ENCODE measurements at places on chromosomes 16 and 17.

GRCh38 chr16:57163842-57164241 lies 22.0 kb downstream of the PSME3IP1 start:
- DNase-seq: no peak

DNA sequence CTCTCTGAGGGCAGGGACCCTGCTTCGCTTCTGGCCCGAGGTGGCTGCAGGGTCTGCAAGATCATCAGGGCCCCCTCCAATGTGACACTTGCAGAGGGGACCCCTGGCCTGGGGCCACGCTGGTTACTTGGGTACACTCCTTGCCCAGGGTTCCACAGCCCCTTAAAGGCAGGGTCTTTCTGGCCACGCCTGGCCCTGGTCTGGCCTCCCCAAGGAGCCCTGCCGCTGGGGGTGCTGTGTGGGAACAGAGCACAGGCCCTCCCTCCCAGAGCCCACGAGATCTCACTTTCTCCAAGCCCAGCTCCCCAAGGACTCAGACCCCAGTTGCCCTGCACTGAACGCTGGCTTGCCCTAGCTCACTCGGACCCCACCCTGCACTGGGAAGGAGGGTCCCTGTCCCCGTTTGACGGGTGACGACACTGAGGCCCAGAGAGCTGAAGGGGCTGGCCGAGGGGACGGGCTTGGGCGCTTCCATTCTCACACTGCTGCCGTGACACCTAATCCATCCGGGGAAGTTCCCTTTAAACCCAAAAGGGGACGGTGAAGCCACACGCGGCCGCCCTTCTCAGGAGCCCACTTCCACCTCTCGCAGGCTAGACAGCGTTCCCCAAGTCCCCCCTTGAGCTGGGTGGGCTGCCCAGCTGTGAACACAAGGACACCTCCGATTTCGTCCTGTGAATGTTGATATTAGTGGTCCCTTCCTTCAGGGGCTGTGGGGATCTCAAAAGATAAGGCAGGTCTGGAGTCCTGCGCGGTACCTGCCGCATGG lies 26.9 kb upstream of the OSGIN1 start:
- DNase-seq: no peak

- DNase-seq: no peak
These were observed 30.8 kb downstream of the FOXL1 start for GRCh38 chr16:86609115-86609514.

GRCh38 chr16:12168074-12169000 lies 191.8 kb downstream of the SNX29 start:
- no peak for DNase-seq

DNA sequence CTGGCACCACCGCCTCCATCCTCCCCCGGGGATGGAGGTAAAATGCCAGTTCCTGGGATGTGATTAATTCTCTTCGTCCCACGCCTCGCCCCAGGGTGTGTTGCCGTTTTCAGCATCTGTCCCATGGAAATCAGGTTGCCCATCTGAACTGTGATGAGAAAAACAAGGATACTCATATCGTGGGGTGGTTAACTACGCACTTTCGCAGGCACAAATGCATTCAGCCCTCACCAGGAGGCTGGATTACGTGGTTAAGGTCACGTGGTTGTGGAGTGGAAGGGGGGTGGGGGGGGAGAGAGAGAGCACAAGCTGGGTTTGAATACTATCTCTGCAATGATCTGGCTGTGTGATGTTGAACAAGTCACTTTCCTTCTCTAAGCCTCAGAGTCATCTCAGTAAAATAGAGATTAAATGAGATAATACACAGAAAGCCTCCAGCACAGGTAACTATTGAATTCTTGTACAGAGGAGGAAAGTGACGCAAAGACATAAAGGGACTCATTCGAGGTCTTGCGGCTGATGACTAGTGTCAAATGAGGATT lies 74.7 kb downstream of the BMERB1 start:
- no peak for DNase-seq

GRCh38 chr17:76382803-76383545 lies 1.4 kb upstream of the SPHK1 start:
- DNase-seq: peak; percentile 82

GRCh38 chr17:36205637-36206485 lies 5.0 kb upstream of the CCL4L2 start:
- no peak for DNase-seq

- peak; percentile 74 for DNase-seq
These were observed 47.9 kb downstream of the MAPT start for GRCh38 chr17:45942284-45942683.

DNA sequence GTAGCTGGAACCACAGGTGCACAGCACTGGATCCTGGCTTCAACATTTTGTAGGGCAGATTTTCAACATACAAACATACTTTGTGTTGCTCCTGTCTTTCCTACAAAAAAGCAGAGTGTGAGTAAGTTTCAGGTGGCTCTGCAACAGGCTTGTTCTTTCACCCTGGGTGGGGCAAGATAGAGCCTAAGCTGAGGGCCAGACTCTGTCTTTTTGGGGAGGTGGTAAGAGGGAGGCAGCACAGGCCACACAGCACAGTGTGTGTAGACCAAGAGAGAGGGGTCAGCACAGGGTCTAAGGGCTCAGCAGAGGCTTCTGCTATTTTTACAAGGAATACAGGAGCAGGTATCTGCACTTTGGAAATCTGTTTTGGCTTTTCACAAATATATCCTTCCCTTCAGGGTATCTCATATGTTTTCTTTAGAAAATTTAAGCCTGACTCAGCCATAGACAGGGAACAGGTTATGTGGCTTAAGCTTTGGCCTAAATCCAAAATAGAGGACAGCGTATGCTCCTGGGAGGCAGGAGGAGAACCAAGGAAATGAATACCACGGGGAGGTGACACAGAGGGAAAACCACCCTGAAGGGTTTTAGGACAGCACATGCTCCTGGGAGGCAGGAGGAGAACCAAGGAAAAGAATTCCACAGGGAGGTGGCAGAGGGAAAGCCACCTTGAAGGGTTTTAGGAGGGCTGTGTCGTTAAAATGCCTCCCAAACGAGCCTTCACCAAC lies 21.6 kb downstream of the EMC8 start:
- no peak for DNase-seq

DNA sequence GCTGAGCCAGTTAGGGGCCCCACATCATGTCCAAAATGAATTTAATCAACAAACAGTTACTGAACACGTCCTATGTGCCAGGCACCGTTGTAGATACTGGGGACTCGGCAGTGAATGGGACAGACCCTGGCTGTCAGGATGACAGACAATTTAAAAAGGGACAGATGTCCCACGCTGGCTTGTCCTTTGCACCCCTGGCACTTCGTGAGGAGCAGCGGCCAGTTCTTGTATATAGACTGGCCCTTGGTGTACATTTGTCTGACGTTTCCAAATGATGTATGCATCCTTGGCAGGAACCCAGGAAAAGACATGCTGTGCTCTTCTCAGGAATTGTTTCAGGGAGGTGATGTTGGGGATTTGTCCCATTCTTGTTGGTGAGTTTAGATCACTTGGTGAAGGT lies 21.1 kb downstream of the IL4R start:
- DNase-seq: no peak

- no peak for DNase-seq
These were observed 6.7 kb upstream of the C16orf95 start for GRCh38 chr16:87323727-87324410.

- DNase-seq: no peak
These were observed 27.7 kb upstream of the IL21R start for GRCh38 chr16:27374221-27374803.

DNA sequence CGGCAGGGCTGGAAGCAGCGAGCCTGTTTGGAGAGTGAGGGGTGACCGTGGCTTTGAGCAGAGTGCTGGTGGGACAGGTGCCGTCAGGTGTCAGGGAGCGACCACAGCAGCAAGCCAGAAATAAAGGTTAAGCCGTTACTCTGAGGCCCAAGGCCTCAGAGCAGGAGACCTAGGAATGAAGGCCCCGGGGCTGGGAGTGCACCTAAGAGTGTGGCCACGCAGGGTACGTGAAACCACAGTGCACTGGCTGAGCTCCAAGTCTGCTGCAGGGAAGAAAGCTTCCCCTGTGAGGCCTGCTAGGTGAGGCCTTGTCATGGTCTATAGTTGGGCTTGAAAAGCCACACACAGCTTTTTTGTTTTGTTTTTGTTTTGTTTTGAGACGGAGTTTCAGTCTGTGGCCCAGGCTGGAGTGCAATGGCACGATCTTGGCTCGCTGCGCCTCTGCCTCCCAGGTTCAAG lies 8.7 kb downstream of the CLUAP1 start:
- no peak for DNase-seq

- DNase-seq: no peak
These were observed 178.2 kb downstream of the SALL1 start for GRCh38 chr16:50972876-50973275.

DNA sequence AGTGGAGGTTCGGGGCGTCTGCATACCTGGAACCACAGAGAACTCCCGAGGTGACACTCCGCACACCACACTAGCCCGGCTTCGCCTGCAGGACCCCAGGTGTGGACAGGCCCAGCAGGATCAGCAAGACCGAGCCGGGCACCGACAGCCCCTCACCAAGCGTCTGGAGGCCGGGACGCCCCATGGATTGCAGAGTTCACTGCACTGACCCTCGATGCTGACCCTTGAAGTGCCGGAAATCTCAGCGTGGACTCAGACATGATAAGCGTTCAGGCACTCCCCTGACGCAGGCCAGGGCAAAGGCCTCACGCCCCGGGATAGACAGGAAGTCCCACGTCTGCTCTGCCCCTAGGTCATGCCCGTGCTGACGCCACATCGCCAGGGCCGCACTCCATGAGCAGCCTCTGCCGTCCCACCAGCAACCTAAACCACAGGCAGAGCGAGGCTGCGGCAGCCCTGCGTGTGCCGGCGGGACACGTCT lies 26.0 kb downstream of the ACSF3 start:
- DNase-seq: no peak

DNA sequence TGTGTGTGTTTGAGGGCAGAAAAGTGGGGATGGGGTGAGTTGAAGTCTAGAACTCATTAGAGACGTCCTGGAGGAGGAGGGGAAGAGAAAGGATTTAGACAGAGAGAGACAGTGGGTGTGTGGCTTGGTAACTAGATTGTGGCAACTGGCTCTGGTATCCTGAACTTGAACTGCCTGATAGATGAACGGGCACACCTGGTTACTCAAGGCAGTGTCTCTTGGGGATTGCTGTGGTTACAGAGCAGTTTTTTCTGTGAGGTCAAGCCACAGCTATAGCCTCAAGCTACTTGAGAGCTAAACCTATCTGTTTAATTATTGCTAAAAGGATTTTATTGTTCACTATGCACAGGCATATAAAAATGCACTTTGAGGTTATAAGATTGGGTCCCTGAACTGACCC lies 29.8 kb upstream of the MYH2 start:
- no peak for DNase-seq

- DNase-seq: no peak
These were observed 18.0 kb downstream of the ALOX12B start for GRCh38 chr17:8069587-8069860.

- DNase-seq: peak; percentile 78
These were observed 16.0 kb downstream of the NDUFAF8 start for GRCh38 chr17:81254955-81255717.

- DNase-seq: peak; percentile 11
These were observed 2.4 kb downstream of the HIC1 start for GRCh38 chr17:2057175-2057759.

Measured in D341Med (cell line).